GM23338 (cell line): ENCODE measurements at places on chromosomes 1 and 21.
A peak's percentile ranks its signal among the peaks of the same experiment; 100 is the strongest.

GRCh38 chr1:100265562-100265930 is 470 bp upstream of the RTCA start:
- DNase-seq = peak; percentile 70

- no peak for DNase-seq
These were observed 39.5 kb downstream of the PTPRC start for GRCh38 chr1:198678301-198678836.

DNA sequence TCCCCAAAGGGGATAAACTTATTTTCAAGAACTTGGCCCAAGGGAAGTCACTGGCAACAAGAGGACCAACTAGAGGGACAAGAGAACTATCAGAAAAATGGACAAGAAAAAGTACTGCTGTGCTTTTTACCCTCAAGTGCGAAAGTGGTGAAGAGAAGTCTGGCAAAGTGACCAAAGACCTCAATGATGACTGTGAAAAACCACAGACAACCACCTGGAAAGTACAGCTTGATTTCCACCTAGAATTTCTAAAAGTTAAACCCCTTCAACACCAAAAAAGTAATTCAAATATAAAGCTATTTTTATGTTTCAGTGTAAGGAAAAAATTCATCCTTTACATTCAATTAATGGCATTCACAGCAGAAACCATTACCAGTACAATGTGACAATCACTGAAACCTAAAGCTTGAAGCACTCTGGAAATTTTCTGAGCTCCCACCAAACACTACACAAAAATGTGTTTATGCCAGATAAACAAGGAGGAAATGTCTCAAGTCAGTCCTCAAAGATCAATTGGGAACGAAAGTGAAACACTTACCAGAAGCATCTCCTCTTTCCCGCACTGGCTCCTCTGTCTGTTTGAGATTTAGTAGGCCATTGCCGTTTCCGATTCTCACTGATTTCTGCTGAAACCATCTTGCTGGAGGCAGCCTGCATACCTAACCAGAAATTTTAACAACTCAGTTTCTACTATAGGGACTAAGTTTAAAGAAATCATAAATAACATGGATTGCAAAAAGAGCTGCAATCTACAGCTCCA is 8.3 kb downstream of the SDE2 start:
- no peak for DNase-seq

DNA sequence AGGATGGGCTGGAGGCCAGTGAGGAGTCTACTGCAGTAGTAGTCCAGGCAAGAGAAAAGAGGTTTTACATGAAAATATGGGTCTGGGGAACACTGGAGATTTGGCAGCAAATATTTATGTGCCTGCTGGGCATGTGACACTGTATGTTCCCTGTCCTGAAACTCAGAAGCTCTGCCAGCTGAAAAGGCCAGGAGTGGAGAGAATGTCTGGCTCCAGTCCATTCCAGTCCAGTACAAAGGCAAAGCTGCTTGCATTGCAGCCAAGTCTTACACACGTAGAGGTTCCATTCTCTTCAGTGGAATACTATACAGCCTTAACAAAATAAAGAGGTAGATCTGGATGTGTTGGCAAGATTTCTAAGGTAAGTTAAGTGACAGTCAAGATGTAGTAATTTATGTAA is 7.5 kb upstream of the YBX1 start:
- no peak for DNase-seq

DNA sequence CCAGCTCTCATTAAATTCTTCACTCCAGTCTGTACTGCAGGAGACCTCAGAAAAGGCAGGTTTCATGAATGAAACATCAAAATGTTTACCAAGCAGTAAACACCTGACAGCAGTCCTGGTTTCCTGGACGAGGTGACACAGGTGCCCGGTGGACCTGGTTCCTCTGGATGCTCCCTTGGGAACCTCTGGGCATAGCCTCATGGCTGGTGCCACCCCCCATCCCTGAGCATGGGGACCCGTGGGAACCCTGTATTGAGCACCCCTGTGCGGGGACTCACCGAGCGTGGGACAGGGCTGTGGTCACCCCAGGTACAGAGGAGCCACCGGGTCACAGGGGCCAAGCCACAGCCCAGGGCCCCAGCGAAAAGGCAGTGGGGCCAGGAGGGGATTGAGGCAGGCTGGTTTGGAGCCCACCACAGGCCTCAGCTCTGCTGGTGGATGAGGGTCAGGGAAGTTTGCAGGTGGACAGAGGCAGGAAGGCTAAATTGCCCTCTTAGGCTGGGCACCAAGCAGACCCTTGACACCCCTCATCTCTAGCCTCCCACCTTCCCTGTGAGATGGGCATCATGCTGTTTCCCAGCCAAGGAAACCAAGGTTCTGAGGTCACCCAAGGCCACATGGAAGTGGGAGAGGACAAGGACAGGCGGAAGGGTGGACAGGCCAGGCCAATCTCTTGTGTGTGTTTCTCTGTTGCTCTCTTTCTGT is 158.4 kb downstream of the PTPRU start:
- no peak for DNase-seq

DNA sequence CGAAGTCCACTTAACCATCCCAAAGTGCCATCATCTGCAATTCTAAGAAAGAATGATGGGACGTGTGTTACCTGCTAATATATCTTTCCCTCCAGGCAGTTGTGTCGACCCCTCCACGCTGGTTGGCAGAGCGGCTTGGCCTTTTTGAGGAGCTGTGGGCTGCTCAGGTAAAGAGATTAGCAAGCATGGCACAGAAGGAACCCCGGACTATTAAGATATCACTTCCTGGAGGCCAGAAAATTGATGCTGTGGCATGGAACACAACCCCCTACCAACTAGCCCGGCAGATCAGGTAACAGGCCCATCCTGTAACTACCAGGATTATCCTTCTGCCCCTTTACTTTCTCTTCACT is 520 bp downstream of the TARS2 start:
- peak; percentile 18 for DNase-seq

GRCh38 chr1:164702216-164702615 is 143.2 kb downstream of the PBX1 start:
- DNase-seq = no peak

GRCh38 chr1:52877554-52877953 is 35.0 kb downstream of the ZYG11A start:
- peak; percentile 30 for DNase-seq

DNA sequence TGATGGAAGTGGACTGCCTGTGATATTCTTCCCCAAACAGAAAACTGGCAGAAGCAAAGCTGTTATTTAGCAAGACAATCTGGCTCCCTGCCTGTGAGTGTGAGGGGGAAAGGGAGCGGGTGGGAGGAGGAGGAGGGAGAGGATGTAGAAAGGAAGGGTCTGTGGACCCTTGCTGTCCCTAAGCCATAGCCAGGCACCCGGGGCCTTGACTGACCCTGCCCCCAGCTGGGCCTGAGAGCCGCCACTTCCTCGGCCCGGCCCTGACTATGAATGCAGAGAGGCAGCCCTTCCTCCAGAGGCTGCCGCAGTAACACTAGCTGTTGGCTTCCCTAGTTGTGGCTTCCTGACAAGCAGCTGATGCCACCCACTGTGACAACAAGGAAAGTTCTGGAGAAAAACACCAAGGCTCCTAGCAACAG is 13.9 kb downstream of the PLA2G2F start:
- DNase-seq = peak; percentile 61

DNA sequence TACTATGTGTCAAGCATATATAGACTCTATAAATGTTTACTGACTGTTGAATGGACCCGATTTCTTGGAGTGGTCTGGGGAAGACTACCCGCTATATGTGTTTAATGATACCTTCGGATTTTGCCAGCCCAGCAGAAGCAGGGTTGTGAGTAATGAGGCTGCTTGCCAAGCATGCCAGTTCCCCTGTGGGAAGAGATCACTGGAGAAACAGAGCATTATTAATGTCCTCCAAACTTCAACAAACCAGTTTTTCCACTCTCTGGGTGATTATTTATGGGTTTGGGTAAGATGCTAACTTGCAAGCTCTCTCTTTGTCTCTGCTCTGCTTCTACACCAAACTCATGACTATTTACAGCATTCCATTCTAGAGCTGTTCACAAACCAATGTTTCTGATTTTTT is 25.1 kb upstream of the PHGDH start:
- DNase-seq = peak; percentile 60

GRCh38 chr1:221933814-221934213 is 191.9 kb upstream of the DUSP10 start:
- DNase-seq = no peak

GRCh38 chr21:35222021-35222420 is 172.9 kb upstream of the RUNX1 start:
- no peak for DNase-seq

DNA sequence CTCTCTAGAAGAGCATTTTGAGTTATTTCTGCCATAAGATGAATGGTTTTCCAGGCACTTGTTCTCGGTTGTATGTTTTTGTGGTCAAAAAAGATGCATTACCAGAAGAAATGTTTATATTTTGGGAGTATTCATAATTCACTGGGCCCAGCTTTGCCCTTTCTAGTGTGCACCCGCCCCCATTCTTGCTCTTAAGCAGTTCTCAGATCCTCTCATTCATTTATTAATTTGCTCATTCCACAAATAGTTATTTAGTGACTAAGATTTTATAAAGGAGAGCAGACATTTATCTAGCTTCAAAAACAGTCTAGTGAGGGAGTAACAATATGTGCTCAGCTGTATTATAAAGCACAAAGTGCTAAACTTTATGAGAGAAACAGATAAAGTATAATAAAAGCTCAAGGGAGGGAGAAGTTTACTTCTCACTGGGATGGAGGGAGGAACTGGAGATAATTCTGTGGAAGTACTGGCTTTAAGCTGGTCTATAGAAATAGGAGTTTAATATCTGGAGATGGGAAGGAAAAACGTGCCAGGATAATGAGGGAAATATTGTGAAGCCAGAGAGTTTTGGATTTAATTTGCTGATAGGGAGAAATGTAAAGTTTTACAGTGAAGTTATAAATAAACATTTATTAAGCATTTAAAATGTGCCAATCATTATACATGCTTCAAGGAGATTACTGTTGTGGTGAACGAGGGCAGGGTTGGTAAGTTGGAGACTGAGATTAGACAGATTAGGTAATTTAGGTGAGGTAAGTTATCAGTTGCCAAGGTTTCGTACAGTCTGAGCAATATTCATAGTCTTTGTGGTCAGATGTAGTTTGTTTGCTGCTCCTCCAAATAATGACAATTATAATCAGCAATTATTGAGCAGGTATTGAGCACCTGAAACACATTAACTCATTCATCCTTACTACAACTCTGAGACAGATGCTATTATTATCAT is 9.1 kb upstream of the MACF1 start:
- DNase-seq = no peak

DNA sequence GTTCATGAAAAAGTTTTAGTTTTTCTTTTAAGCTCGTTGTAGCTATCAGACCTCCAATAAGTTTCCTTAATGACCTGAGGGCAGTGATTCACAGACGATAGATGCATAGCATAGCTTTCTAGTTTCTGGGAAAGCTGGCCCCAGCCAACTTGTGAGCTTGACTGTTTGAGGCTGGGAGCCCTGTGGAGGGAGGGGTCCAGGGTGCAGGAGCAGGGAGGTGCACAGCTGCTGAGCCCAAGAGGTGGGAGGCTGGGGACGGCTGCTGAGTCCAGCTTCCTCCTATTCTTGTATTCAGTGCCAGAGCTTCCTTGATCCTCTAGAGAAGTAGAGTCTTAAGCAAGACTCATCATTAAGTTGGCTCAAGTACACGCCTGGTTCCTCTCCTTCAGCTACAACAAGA is 11.0 kb upstream of the AVPR1B start:
- DNase-seq = no peak

GRCh38 chr1:151314137-151314875 is 12.9 kb downstream of the PI4KB start:
- no peak for DNase-seq

DNA sequence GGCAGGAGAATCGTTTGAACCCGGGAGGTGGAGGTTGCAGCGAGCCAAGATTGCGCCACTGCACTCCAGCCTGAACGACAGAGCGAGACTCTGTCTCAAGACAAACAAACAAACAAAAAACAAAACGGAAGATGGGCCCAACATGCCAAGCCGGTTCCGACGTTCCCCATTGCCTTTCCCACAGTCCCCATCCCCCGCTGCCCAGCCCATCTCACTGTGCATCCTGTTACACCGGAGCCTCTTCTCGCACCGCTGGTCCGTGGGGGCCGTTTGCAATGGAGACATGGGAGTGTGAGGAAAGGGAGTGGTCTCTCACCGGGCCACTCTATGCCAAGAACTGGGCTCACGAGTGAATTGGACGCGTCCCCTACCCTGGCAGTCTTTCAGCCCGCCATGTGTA is 1.3 kb upstream of the CFAP74 start:
- DNase-seq = no peak

- DNase-seq = no peak
These were observed 126.7 kb upstream of the POU3F1 start for GRCh38 chr1:38173157-38173831.

- no peak for DNase-seq
These were observed 9.6 kb upstream of the NVL start for GRCh38 chr1:224339442-224340033.

DNA sequence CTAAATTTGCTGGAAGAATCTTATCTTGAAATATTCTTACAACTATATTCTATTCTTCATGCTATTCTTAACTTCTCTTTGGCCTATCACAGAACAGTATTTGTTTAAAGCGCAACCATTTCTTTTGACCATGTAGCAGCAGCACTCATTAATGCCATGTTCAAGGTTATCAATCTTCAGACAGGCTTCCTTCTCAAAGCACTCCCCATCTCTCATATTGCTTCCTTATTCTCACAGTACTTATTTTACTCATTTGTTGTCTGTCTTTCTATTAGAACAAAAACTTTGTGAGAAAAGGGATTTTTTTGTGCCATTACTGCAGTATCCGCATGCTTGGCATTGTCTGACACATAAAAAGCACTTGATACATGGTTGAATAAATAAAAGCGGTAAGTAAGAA is 89.7 kb downstream of the ATP1B1 start:
- no peak for DNase-seq

DNA sequence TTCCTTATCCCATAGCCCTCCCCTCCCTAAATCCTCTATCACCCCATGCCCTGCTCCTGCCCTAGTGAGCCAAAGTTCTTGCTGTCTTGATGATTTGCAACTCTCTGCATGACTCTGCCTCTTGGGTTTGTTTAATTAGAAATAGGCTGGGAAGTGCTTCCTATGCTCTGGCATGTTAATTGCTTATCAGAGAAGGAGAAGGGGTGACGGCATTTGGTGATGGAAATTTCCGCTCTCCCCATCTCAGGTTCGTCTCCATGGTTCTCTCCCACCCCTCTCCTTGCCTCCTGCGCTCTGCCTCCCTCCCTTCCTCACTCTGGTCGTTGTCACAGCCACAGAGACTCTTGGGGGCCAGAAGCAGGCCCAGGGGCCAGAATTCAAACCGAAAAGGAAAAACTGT is 68.9 kb downstream of the LRRN2 start:
- no peak for DNase-seq

DNA sequence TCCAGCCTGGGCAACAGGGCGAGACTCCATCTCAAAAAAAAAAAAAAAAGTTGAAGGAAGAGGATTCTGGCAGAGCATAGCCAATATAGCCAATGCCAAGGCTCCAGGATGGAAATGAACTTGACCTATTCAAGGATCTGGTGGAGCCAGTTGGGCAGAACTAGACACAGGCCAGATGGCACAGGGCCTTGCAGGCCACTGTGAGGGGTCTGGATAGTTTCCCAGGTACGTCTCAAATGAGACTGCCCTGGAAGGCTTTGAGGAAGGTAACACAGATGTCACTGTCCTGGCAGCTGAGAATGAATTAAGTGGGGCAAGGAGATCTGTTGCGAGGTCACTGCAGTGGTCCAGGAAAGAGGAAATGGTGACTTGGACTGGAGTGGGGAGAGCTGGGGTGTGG is 12.0 kb upstream of the ARHGEF19 start:
- no peak for DNase-seq
